ENCODE measurements at places on chromosomes 12 and 14. TPM values are rescaled to one million over a fixed set of nuclear protein-coding genes. Genes with fewer than 3 reads are reported as not detected.

DNA sequence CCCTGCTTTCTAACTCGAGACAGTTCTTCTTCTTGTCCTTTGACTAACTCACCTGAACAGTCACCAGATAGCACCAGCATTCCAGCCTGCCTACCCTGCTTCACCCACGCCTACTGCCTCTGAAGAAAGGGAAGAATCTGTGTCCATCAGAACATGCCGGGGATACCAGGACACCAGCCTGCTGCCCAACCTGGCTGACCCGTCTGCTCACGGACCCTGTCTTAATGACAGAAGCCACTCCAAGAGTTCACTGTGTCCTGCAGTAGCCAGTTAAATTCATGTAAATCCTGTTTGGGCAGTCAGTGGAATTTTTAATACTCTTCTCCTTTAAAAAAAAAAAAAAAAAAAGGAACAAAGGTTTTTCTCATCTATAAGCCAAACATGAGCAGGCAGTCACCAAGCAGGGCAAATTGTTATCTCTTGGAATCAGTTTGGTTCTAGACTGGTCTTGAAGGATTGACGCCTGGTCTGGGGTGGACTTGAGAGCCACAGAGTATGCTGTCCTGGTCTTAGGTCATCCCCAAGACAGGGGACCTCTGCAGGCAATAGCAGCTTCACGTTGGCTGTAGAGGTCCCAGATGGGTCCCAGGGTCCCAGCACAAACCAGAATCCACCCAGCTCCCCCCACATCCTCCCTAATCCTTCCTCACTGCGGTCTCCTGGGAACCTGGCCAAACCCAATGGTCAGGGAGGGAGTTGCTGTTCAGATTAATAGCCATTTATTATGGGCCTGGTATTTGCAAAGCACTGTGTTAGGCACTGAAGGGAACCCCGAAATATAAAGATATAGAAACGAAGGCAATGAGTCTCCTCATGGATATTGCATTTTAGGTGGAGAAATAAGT, 181.1 kb upstream of the HIF1A start:
- DNase-seq: no peak

- no peak for DNase-seq
These were observed 572.7 kb downstream of the VRK1 start for GRCh38 chr14:97369901-97370300.

DNA sequence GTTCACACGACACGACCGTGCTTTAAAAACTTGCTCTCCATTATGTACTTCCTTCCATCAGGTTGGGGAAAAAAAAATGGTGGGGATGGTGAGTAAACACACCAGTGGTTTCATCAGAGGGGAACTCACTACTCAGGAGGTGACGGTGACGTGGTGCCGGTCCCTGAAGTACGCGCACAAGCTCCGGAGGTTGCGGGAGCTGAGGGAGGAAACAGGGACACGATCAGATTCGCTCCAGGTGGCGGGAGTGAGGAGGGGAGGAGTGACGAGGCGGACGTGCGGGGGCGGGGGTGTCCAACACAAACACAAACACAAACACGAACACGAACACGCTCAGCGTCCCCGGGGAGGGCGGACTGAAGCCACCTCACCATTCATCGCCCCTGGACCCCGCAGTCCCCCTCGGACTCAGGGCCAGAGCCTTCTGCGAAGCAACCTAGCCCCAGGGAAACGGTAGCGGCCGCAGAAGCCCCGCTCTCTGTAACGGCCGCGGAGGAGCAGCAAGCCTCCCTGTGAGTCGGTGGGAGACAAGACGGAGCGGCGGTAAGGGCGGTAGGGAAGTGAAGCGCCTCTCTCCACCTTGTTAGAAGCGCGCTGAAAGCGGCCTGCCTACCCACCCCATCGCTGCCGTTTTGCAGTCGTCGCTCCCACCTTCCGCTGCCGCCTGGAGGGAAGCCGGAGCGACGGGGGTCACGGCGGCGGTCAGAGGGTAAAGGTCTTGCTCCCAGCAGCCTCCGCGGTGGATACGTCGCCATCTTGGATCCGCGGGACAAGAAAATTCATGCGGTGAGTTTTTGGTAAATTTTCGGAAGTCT, at the start of gene CNOT2:
CNOT2 (plus strand) TSS at position 739 of the 815 bp plus-strand sequence. CDS start 34,794 bp downstream, outside the sequence.
- DNase-seq: peak; percentile 76

- DNase-seq: no peak
These were observed 4.5 kb downstream of the FICD start for GRCh38 chr12:108519558-108519957.

CPNE6 gene
- not detected for polyA plus RNA-seq

GRCh38 chr12:43805860-43806736, at the start of gene TWF1:
TWF1 (minus strand) TSS chr12:43806317; CDS start chr12:43806245, 72 bp downstream.
- peak; percentile 94 for DNase-seq

KRT75 gene
- polyA plus RNA-seq: not detected

GRCh38 chr12:56299308-56299852, 750 bp downstream of the CS start:
- DNase-seq: no peak

DNA sequence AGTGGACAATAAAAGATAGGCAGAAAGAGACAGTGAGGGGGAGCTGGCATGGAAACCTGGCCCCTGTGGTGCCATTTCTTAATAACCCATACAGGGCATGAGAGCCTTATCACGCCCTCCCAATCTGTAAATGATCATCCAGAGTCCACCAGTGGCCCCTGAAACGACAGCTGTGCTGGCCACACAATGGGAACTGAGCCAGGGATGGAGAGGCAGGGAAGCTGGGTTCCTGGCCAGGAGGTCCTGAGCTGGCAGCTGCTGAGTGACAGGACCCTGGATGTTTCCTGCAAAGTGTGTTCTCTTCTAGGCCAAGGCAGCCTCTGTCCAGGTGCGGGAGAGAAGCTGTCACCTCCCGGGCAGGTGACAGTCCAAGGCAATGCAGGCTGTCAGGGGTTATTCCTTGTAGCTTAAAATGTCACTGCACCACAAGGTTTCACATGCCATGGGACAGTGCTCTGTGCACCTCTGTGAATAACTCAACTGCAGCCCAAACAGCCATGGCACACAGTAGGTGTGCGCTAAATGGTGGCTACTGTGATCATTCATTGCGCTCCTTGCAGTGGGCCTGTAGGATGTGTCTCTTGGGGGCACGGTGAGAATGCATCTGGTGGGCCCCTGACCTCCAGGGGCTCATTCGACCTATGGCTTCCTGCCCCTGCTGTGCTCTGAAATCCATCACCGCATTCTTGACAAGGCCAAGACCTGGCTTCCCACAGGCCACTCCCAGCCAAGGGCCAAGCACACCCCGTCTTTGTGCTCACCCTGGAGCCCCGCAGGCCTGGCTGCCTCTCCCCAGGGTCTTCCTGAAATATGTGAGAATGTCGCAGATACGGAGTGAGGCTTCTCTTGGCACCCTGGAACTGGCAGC, 46.3 kb upstream of the BCL11B start:
- no peak for DNase-seq

DNA sequence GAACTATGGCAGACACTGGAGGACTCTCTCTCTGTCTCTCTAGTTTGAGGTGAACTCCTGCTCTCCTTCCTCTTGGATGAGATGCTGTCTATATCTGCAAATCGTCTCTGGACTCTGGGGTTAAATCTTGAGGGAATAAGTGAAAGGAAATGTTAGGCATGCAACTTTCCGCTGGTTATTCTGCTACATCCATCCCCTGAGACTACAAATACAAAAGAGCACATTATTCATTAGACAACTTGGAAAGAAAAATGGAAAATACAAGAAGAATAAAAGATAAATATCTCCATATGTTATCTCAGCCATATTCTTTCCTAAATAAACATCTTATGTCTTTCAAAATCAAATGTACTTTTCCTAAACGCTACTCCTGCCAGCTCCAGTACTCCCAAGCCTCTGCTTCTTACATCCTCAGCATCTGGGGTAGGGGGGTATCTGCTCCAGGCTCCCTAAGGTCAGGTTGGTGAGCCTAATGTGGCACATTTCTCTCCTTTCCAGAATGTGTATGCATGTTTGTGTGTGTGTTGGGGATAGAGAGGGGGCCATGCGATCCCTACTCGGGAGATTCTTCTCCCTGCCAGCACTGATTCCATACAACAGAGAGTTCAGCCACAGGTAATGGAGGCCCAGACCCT, 102.9 kb upstream of the FSCB start:
- DNase-seq: no peak

- no peak for DNase-seq
These were observed 101.1 kb downstream of the RFLNA start for GRCh38 chr12:124395986-124396385.

GRCh38 chr14:104792945-104793702, 2.4 kb downstream of the AKT1 start:
- no peak for DNase-seq

DNA sequence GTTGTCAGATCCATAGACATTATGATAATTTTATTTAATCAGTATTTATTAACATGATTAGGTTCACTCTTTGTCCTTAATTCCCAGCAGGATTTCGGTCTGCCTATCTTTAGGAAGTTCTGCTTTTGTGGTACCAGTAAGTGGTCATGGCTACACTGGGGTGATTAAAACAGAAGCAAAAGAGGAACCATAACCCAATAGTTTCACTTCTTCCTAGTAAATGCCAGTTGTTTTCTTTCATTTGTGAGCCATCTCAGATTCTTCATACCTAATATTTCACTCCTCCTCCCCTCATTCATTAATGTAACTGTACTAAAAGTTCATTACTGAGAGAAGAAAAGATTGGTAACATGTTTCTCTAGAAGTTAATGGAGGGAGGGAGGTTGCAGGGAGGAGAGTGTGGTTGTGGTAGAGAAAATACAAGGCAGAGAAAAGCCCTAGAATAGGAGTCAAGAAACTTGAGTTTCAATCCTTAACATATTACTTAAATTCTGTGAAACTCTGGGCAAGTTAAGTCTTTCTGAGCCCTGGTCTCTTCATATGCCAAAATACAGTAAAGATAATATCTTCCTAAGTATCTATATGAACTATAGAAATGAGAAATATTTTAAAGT, 101.2 kb downstream of the PEBP1 start:
- DNase-seq: no peak

GRCh38 chr12:70543444-70543843, 93.8 kb downstream of the PTPRB start:
- DNase-seq: no peak

- no peak for DNase-seq
These were observed 4.8 kb downstream of the ITGA7 start for GRCh38 chr12:55702861-55703260.

DNA sequence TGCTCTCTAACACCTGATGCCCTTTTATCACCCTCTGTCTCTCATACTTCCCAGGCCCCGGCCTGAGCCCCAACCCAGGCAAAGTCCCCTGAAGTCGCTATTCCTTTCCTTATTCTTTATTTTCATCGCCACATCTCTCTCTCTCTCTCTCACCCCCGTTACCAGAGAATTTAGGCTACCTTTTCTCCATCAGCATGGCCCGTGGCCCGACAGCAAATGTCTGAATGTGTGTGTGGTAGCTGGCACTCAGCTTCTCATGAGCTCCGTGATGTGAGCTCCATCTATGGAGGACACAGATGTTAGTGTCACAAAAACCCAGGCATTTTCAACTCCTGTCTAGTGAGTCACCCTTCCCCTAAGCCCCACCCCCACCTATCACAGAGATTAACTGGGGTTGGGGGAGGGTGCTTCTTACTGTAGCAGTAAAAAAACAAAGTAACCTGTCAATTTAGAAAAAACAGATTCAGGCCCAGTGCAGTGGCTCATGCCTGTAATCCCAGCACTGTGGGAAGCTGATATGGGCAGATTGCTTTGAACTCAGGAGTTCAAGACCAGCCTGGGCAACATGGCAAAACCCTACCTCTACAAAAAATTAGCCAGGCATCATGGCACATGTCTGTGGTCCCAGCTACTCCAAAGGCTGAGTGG, 53.8 kb downstream of the VCPKMT start:
- DNase-seq: peak; percentile 79

DNA sequence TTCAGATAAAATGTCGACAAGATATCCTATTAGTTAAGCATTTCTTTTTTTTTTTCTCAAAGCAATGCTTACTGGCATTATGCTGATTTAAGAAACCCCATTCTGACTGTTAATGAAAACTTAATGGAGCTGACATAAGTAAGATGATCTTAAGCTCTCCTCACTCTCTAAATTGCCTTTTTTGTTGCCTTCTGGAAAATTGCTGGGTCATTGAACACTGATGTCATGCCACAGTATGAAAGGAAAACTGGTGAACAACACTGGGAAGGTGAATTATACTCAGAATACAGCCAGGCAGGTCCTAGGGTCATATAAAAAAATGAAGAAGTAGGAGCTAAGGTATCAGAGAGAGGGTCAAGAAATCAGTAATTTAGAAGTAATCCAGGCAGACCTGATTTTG, 179.9 kb downstream of the BTG1 start:
- no peak for DNase-seq

DNA sequence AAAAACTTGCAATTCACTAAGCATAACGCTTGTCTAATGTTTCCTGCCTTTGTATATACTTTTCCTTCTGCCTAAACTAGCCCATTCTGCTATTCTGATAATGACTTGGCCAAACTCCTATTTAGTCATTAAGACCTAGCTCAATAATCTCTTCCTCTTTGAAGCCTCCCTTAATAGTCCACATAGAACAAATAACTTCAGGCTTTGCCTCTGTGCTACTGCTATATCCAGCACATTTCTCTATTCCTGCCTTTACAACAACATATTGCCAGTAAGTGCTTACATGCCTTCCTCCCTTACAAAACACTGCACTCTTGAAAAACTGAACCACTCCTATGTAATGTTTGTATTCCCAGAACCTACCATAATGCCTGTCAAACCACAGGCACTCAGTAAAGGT, 13.8 kb downstream of the PRICKLE1 start:
- no peak for DNase-seq

GRCh38 chr12:89176676-89177075, 175.6 kb downstream of the DUSP6 start:
- DNase-seq: no peak

DNA sequence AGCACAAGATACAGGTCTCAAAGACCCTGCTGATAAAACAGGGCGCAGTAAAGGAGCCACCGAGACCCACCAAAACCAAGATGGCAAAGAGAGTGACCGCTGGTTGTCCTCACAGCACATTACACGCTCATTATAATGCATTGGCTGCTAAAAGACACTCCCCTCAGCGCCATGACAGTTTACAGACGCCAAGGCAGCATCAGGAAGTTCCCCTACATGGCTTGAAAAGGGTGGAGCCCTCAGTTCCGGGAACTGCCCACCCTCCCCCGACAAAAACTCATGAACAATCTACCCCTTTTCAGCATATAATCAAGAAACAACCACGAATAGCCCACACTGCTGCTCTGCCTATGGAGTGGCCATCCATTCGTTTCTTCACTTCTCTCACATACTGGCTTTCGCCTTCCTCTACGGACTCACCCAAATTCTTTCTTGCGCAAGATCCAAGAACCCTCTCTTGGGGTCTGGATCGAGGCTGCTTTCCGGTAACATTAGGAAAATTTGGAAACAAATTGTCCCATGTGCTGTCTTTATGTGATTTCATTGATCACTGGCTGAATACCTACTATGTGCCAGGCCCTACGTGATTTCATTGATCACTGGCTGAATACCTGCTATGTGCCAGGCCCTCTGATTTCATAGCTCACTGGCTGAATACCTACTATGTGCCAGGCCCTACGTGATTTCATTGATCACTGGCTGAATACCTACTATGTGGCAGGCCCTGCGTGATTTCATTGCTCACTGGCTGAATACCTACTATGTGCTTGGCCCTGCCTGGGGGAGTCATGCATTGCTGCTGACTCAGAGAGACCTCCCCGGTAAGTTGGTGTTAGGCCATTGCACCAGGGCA, 126.4 kb downstream of the PIWIL1 start:
- no peak for DNase-seq
